Osteocyte (in vitro differentiated cells): ENCODE measurements at places on chromosomes 7 and 10.

GRCh38 chr10:78754269-78755062 is 314.3 kb upstream of the ZMIZ1 start:
- no peak for DNase-seq

DNA sequence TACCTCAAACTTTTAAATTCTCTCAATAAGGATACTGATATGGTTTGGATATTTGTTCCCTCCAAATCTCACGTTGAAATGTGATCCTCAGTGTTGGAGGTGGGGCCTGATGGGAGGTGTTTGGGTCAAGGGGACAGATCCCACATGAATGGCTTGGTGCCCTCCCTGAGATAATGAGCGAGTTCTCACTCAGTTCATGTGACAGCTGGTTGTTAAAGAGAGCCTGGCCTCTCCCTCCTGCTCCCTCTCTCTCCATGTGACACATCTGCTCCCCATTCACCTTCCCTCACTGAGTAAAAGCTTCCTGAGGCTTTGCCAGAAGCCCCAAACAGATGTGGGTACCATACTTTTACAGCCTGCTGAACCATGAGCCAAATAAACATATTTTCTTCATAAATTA is 19.2 kb downstream of the ABCB4 start:
- DNase-seq = no peak

DNA sequence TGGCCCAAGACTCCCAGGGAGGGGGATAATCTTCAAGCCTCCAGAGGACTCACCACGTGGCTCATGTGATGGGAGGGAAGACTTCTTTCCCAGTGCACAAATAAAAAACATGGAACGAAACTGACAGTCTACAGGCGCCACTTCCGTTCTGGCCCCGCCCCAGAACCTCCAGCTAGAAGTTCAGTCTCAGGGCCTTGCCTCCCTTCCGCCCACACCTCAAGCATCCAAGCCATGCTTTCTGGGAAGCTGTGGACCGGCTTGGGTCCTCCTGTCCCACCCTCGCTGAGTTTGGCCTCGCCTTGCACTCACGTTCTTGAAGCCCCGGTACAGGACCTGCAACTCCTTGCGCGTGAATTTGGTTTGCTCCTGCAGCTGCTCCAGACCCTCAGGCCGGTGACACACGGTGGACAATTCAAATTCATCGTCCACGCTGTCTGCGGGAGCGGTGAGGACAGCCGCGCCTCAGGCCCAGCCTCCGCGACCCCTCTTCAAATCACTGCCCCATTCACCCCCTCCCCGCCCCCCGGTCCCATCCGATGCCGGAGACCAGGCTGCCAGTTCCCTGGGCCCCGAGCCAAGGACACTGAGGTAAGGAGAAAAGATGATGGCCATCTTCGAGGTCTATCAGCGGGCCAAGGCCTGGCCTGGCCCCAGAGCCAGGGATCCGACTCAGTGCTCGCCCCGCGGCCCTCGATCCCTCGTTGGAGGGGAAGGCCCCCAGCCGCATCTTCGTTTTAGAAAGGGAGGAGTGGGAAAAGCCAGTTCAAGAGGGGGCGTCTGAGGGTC is 10.7 kb upstream of the OGA start:
- no peak for DNase-seq

- DNase-seq = no peak
These were observed 146.8 kb upstream of the PRKCQ start for GRCh38 chr10:6726924-6727323.

DNA sequence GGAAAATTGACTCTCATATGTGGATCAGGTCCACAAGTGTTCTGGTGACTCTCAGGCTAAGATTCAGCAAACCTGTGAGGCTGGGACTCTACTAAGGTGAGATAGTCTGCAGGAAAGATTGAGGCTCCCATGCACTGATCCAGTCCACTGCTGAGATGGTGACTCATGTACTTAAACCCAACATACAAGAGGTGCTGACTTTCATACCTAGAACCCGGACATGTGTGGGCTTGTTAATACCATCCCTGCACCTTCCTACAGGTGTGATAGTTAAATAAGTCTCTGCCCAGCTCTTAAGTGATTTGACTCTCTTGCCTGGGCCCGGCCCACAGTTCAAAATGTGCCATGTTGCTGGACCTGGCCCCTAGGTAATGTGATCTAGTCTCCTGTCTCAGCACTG is 27.1 kb upstream of the ZNF107 start:
- DNase-seq = no peak

GRCh38 chr10:7484456-7485243 is 73.8 kb upstream of the SFMBT2 start:
- no peak for DNase-seq

GRCh38 chr7:91634485-91635177 is 245.9 kb downstream of the MTERF1 start:
- DNase-seq = no peak

GRCh38 chr10:30724296-30724695 is 94.7 kb upstream of the LYZL2 start:
- DNase-seq = no peak

DNA sequence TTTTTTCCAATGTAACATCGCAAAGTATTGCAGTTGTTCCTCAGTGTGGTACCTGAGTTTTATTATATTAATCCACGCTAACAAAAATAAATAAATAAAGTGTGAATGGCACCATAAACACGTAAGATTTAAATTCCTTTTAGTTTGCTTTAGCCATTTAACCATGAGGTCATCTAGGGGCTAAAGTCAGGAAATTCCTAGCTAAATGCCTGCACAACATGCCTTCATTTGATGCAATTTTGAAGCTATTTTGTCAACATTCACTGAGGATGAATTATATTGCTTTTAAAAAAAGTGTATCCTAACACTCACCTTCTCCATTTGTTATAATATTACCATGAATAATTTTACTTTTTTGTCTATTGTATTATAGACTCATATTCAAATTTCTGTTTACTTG is 714.4 kb downstream of the GATA3 start:
- no peak for DNase-seq

GRCh38 chr10:97647556-97647955 is 7.1 kb downstream of the PI4K2A start:
- no peak for DNase-seq

GRCh38 chr7:149776289-149776688 is 2.9 kb upstream of the ZNF467 start:
- DNase-seq = no peak

DNA sequence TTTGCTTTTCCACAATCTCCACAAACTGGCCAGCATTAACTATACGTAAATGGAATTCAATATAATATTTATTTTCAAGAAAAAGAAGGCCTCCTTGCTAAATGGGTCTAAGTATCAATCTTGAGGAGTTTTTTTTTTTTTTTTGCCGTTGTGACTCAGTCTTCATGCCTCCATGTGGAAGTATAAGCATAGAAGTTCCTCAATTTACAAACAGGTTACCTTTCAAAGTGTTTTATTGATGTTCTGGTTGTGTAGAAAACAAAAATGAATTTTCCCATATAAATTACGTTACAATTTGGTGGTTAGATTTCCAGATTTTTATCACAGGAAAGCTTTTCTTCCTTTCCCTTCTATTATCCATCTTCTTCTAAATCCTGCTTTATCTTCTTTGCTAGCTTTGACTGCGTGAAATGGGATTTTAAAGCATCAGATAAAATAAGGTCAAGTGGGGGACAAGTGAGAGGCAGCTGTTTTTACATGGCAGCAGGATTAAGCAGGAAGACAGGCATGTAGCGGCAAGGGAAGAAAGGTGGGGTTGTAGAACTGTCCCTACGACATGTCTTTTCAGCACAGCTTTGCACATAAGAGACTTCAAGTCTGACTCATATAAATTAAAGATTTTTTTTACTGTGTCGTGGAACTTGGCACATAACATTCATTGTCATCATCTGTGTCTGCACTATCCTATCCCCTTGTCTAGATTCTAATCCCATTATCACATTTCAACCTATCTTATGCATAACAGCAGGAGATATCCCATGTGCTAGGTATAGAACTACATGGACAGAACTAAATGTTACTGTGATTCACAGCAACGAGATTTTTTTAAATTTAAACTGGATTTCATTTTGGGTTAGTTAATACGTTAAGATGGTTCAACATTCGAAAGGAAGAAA is 135.3 kb upstream of the FAM3C start:
- no peak for DNase-seq

- no peak for DNase-seq
These were observed 24.2 kb downstream of the PIK3AP1 start for GRCh38 chr10:96695975-96696634.

- no peak for DNase-seq
These were observed 43.0 kb downstream of the CH25H start for GRCh38 chr10:89164080-89164479.

- no peak for DNase-seq
These were observed 32.8 kb downstream of the SLC26A4 start for GRCh38 chr7:107693396-107693795.

GRCh38 chr7:121043314-121044234 is 55.1 kb downstream of the CPED1 start:
- DNase-seq = no peak

- no peak for DNase-seq
These were observed 6.6 kb downstream of the UFSP1 start for GRCh38 chr7:100882785-100883526.

GRCh38 chr7:103712991-103713778 is 267.2 kb upstream of the SLC26A5 start:
- no peak for DNase-seq

DNA sequence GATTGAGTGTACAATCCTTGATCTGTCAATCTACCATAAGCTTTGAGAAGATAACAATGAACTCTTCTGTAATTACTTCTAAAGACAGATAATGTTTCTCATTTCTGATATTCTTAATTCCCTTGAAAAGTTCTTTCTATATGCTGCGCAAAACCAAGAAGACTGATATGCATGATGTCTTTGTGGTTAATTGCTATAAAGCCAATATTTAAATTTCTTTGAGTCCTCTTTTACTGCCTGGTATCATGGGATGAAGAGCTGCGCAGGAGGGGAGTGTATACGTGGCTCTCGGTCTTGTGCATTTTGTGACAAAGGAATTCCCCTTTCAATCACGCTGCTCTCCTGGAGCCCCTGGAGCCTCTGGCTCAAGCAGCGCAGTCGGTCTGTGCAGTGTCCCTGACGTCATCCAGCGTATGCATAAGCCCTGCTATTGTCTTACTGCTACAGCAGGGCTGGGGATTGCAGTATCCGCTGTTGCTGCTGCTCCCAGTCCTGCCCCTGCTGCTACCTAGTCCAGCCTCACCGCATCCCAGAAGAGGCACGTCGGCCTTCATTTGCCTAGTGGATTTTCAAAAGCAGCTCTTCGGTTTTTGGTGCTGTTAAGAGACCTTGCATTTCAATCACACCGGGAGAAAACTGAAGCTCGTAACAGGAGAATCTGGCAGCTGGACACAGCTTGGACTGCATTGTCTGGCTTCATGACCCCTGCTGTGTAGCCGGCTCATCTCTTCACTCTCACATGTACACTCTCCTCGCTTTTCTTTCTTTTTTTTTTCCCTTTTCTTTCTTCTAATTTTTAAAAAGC is 66.7 kb downstream of the ST7 start:
- peak; percentile 88 for DNase-seq

DNA sequence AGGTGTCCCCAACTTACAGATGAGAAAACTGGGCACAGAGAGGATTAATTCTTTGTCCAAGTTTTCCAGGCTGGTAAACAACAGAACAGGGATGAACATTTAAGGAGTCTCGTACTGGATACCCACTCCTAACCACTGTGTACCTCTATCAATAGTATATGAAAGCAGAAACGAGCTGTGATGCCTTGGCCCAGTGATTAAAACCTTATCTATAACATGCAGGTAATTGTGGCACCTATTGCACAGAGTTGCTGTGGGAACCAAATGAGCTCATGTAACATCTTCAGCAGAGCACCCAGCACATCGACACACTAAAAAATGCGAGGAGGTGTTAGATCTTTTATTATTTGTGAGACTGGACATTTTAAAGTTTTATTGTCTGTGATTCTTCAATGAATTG is 1.6 kb downstream of the TMEM273 start:
- no peak for DNase-seq

DNA sequence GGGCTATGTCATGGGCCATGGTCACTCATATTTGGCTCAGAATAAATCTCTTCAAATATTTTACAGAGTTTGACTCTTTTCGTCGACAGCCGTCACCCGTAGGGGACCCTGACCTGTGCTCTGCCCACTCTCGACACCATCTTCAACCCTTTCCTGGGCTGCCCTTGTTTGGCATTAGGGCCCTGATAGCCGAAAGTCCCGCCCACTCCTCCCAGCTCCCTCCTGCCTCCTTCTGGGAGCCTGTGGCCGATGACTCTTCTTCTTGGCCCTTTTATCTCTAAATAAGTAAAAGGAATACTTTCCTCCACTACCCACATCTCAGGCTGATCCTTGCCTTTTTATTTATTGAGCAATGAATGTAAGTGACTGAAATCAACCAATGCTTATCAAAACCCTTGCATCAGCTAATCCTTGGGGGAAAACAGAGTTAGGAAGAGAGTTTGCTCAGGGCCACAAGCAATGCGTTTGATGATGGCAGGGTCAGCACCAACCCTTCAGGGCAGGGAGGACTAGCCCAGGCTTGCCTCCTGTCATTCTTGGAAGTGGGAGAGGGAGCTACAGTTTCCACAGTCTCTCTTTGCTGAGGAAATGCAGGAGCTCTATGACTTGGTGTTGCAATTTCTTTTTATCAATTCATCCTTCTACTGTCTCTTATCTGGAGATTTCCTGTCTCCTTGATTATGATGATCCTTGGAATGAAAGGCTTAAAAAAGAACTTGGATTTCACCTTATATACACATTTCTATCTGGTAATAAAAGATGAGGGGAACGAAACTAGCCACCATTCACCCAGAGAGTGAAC is 218.2 kb upstream of the PODXL start:
- no peak for DNase-seq

DNA sequence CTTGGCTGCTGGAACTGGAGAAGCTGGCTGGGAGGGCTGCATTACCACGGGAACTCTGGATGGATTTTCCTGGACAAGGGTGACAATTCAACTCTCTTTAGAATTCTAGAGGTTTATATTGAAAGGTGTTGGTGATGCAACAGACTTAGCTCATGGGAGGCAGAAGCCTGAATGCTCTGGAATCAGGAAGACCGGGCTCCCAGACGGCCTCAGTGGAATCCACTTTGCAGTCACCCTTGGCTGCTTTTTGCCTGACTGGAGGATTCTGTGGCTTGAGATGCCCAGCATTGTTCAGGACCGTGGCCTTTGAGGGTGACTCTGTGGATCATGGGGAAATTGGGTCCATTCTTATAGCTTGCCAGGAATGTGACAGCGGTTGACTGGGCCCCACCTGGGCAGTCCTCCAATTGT is 32.3 kb downstream of the PYROXD2 start:
- no peak for DNase-seq

GRCh38 chr7:51023547-51023946 is 240.9 kb upstream of the GRB10 start:
- peak; percentile 82 for DNase-seq

DNA sequence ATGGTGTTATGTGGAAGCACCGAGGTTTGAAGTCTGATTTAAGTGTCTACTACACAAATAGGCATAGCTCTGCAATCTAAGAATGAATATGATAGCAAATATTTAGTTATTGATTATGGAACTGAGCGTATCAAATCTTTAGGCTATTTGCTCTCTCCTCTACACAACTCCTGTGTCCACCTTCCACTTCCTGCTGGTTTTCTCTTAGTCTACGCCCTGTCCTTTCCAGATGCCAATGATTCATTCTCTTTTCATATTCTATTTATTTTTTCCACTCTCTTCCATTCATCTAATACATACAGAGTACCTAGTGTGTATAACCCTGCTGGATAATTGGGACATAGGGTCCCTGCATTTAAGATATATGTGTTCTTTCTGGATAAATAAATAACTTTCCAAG is 83.7 kb downstream of the DGKB start:
- no peak for DNase-seq

GRCh38 chr7:84469034-84469433 is 274.4 kb upstream of the SEMA3A start:
- no peak for DNase-seq

- no peak for DNase-seq
These were observed 16.7 kb upstream of the KLF6 start for GRCh38 chr10:3801558-3802192.

- DNase-seq = no peak
These were observed 20.6 kb upstream of the HDAC9 start for GRCh38 chr7:18474944-18475343.
